ENCODE measurements at places on chromosomes 7 and 10.

DNA sequence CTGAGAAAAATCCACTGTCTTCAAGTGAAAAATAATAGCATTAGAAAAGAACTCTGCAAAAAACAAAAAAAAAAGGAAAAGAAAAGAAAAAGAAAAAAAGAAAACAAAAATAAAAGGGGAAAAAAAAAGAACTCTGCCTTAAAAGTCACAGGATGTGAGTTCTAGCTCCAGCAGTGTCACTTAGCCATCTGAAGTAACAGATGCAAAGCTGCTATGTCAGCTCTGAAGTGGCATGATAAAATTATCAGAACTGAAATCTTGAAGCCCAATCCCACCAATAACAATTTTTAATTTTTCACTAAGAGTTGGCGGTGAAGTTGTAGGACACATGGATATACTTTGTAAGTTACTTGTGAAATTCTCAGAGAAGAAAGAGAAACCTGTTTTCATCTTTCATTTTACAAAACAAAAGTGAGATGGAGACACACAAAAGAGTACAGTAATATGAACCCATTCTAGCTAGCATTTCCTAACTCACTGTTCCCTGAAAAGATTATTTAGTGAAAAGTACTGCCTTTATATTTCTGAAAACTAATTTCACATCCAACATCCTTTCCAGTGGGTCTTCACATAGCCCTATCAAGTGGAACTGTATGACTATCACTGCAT, 103.5 kb downstream of the ELAPOR2 start:
- H3K4me1 ChIP-seq, result no peaks in the 10 kb centered on the region
- no peaks in the 10 kb centered on the region for H3K27me3 ChIP-seq
- DNase-seq, result no peak
- H3K4me3 ChIP-seq, result no peak overlapping the region
- H3K36me3 ChIP-seq, result peaks cover 11% of the 10 kb centered on the region

DNA sequence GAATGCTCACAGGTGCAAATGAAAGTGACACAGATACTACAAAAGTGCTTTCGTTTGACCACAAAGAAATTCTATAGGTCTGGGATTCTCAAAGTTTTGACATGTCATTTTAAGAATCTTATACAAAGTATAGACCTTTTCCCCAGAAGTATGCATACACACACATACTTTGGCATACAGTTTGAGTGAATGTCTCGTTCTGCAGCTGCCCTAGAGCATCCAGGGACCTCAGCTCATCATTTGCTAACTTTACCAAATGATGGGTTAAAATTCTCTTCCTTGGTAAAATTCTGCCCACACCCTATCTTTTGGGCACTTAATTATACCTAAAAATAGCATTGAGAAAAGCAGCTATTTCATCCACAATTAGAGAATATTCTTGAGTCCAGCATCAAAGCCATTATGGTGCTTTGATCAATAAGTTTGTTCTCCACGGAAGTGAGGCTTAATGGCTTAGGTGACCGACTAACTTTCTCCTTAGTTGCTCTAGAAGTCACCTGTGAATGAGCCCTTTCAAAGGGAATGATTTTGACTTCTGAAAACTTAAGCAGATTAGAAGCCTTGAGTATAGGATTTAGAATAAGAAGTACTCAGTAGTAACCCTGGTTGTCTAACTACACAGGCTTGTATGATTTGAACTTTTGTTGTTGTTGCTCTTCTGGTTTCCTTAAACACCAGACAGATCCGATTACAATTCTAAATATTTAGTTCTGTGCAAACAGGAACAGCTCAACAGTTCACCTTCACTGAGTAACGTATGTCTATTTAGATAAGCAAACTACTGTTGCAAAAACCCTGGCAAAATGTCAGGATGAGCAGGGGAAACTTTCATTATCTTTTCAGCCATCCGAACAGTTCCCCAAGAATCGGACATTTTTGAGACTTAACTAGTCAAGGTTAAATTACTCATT, 70.6 kb downstream of the CNNM2 start:
- no peaks in the 10 kb centered on the region for H3K4me1 ChIP-seq
- H3K27me3 ChIP-seq, result no peaks in the 10 kb centered on the region
- no peak overlapping the region for H3K4me3 ChIP-seq
- no peaks in the 10 kb centered on the region for H3K36me3 ChIP-seq
- no peak overlapping the region for H3K27ac ChIP-seq

DNA sequence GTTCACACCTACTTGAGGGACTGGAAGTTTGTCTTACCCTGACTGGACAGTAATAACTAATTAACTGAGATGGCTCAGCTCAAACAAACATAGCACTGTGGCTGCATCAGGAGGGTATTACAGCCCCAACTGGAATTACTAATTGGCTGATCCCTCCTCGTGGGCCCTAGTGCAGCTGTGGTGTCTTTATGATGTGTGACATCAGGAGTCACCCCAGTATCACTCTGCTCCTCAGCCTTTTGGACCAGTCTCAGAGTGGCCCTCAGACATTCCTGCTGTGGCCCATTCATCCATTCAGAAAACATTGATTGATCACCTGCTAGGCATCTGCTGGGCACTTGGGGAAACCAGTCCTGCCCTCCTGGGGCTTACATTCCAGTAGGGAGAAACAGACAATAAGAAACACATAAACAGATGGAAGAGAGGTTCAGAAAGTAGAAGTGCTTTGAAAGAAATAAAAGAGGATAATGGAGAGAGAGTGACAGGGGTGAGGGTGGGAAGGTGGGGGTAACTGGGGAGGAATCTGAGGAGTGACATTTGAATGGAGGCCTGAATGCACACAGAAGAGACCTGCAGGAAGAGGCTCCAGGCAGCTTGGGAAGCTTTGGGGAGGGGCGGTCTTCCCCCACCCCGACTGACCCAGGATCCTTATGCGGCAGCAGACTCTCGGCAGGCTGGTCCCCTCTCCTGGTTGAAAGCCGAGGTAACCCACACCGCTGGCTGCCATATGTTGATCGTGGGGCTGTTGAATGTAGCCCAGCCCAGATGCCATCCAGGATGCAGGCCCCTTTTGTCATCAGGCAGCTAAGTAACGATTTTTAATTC, 113.1 kb downstream of the C10orf105 start:
- H3K27ac ChIP-seq, result no peak overlapping the region
- H3K27me3 ChIP-seq, result no peaks in the 10 kb centered on the region

- no peaks in the 10 kb centered on the region for H3K27me3 ChIP-seq
- H3K27ac ChIP-seq, result no peak overlapping the region
- H3K4me1 ChIP-seq, result peaks cover 10% of the 10 kb centered on the region
- no peak for DNase-seq
- peaks cover 8% of the 10 kb centered on the region for H3K36me3 ChIP-seq
Observed at GRCh38 chr7:152046531-152046930, 21.1 kb downstream of the GALNT11 start.

All from neural progenitor cell (in vitro differentiated cells).